Type B pancreatic cell (in vitro differentiated cells): ENCODE measurements at places on chromosomes 7 and 10.

DNA sequence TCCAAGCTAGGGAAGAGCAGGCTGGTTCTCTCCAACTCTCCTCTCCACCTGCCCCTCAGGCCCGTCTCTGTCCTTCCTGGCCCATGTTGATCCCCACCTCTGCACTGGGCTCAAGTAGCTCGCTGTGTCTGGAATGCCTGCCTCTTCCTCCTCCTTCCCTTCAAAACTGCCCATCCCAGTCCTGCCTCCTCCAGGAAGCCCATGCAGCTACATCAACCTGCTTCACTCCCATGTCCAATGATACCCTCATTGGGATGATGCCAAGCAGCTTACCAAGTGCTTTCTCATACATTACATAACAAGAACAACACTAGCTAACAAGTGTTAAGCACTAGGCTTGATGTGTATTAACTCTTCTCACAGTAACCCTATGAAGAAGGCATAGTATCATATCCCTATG is 8.2 kb downstream of the ASB10 start:
- peak; percentile 42 for DNase-seq

DNA sequence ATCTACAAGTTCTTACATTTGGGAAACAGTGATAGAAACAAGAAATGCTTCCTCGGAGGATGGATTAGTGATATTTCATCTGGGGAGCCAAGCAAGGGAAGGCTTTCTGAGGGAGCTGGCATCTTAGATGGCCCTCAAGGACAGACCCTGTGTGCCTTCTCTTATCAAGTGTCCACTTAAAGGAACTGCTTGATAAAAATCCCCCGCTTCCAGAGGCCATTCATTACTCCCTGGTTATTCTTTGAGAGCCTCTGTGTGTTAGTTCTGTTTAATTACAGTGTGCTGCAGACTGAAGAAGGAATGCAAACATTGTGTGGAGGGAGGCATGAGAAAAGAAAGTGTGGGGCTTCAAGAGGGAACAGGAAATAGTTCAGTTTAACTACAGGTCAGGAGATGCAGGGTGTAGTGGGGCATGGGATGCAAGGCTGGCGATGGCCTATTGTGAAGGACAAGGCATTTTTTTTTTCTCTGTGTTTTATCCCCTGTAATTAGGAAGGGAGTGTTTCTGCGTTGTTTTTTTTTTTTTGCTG is 145.4 kb downstream of the SNX10 start:
- DNase-seq, result no peak

GRCh38 chr10:54667136-54667535 is 133.9 kb downstream of the PCDH15 start:
- no peak for DNase-seq

DNA sequence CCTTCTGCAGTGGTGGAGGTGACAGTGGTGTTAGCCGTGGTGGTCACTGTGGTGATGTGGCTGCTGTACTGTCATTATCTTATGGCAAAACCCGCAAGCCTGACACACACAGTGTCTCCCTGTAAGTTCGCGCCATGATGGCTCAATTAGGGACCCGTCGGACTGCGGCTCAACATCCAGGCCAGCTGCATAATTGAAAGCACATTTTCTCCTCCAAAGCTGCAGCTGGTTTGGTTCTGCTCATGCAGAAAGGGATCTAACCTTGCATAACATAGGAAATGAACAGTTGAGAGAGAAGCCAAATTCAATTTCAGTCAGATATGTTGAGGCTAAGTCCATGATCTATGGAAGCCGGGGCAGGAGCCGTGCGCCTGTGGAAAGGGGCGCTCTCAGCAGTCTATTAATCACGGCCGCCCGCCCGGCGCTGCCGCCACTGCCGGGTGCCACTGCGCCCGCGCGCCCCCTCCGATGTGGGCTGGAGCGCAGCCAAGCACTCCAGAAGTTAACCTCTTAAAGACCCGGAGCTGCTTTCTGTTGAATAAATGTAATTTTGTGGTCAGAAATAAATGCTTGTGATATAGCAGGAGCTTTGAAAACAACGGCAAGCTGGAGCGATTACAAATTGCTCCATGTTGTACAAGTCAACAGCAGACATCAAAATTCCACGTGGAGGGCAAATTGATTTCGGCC is 227.7 kb downstream of the CUX1 start:
- DNase-seq, result peak; percentile 76

DNA sequence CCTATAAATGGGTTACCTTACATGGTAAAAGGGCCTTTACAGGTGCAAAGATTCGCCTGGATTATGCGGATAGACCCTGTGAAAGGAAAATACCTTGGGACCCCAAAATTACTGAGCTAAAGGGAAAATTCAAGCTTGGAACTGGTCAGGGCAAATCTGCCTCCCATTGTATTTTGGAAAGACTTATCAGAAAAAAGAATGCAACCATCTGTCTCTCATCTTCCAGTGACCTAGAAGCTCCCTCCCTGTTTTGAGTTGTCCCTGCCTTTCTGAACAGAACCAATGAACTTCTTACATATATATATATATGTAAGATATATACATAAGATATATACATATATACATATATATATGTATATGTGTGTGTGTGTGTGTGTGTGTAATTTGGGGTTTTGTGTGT is 583.8 kb downstream of the CALN1 start:
- no peak for DNase-seq

GRCh38 chr7:147452816-147453215 is 1137.8 kb upstream of the C7orf33 start:
- DNase-seq, result no peak

GRCh38 chr7:98283887-98284222 is 2.4 kb downstream of the BRI3 start:
- no peak for DNase-seq

- DNase-seq, result no peak
Observed at GRCh38 chr7:13774976-13775375, 214.5 kb downstream of the ETV1 start.

DNA sequence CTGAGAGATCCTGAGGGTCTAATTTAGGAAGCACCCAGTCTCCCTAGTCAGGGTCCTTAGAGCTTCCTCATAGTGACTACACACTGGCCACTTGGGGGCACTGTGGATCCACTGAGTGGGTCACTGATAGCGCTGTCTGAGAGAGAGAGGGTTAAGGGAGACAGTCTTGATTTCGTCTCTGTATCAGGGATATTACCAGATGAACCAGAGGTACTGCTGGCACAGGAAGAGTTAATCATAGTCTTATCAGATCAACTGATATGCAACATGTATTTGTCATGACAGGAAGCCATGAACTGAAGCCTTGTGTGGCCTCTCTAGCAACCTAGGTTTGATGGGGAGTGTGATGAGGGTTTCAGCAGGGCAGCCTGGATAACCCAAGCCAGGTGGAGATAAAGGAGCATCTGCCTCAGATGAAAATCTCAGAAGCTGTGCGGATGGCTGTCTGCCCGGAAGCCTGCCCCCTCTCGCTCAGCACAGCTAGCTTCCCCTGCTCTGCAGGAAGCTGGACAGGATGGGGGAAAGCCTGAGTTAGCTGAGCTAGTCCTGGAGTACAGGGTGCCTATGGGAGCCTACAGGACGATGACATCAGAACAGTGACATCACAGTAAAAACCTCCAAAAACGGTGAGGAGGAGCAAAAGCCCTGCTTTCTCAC is 214.0 kb upstream of the PRSS1 start:
- no peak for DNase-seq

GRCh38 chr10:5447056-5447455 is 34.7 kb downstream of the NET1 start:
- no peak for DNase-seq

DNA sequence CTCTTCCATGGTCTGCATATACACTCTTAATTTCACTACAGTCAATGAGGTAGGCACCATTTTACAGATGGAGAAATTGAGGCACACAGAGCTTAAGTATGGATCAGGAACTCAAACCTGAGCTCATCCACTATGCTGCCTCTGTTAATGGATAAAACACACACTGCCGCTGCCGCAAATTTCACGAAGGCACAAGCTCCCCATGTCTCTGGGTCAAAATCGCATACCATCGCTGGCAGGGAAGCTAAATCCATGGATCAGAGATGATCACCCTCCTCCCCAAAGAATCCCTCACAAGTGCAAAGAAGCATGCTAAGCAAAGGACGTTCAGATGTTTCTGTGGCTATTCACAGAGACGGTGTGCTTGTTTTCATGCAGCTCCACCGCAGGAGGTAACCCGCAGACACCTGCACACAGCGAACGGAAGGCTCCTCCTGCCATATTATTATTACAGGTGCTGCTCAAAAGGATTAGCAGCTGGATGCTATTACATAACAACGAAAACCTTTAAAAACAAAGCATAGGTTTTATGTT is 109.3 kb downstream of the UBE2H start:
- no peak for DNase-seq

- DNase-seq, result no peak
Observed at GRCh38 chr7:42181566-42181965, 55.4 kb downstream of the GLI3 start.

DNA sequence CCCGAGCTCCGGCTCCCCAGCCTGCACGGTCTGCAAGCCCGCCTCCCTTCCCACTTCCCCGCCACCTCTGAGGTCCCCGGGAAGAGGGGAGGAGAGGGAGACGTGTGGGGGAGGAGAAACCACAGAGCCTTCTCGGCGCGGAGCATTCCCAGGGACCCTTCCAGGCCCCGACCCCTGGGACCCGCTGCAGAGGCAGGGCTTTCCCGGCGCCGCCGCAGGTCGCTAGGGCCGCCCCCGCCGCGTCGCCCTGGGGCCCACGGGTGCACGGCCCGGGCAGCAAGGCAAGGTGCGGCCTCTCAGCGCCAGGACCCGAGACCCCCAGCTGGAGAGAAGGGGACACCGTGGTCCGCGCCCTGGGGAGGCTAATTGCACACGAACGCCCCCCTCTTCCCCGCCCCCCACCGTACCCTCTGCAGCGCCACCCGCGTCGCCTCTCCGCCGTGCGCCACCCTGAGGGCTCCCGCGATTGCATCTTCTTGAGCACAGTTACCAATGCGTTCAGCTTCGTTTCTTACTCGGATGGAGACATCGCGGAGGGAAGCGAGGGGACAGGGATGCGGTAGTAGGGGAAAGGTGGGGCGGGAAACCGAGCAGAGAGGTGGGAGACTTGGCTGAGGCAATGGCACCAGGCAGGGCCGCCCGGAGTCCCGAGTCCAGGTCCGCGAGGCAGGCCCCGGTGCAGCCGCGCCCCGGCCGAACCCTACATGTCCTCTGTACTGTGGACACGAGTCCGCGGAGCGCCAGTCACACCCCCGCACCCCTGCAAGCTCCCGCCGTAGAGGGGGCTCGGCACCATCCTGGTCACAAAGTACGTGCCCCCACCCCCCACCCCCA is 28.9 kb downstream of the SKIDA1 start:
- peak; percentile 78 for DNase-seq

DNA sequence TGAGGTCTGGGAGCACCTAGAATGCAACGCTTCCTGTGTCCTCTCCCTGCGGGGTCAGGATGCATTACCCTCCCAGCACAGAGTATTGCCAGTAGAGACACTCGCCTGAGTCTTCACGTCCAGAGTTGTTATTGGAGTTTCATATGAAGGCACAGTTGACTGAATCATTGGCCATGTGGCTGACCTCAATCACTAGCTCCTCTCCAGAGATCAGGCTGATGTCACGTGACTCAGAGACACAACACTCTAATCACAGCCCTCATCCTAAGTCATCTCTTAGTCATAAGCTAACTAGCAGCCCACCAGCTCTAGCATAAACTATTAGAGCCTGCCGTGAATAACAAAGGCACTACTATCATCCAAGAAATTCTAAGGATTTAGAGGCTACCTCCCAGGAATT is 107.8 kb downstream of the HECW1 start:
- DNase-seq, result no peak

GRCh38 chr10:126646110-126646509 is 24.4 kb downstream of the C10orf90 start:
- DNase-seq, result no peak

- DNase-seq, result no peak
Observed at GRCh38 chr10:34906067-34906965, 91.2 kb upstream of the PARD3 start.

DNA sequence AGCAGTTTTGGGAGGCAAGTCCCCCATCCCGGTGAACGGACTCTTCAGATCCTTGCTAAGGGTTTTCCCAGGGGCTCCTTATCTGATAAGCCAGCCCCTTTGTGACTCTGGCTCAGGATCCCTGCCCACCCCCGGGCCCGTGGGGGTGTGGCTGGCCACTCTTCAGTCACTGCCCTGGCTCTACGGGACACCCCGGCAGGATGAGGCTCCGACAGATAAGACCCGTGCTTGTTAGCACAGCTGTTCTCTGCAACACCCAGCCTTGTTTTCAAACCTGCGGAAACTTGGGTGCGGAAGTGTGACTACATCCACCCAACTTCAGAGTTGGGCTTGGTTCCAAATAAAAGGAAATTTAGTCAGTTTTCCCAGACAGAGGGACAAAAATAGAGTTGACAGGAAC is 66.7 kb upstream of the PODXL start:
- DNase-seq, result no peak

DNA sequence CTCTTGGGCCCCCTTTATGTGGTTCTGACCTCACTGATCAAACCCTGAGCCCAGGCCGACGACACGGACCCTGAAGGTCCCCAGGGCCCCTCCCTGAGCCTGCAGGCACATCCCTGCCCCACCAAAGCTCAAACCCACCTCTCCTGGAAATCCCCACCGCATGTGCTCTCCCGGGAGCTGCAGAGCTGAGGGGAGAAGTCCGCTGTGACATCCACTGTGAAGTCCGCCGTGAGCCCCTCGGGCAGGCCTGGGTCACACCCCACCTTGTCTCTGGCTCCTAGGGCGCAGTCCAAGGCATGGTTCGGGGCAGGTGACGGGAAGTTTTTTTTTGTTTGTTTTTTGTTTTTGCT is 100.2 kb downstream of the MICALL2 start:
- no peak for DNase-seq

- DNase-seq, result no peak
Observed at GRCh38 chr10:73110345-73110849, at the start of gene NUDT13. TSS of gene NUDT13 (plus strand) at chr10:73110455. CDS start at chr10:73114366, 3,911 bp downstream.

- DNase-seq, result no peak
Observed at GRCh38 chr7:17274551-17275245, 23.8 kb upstream of the AHR start.

DNA sequence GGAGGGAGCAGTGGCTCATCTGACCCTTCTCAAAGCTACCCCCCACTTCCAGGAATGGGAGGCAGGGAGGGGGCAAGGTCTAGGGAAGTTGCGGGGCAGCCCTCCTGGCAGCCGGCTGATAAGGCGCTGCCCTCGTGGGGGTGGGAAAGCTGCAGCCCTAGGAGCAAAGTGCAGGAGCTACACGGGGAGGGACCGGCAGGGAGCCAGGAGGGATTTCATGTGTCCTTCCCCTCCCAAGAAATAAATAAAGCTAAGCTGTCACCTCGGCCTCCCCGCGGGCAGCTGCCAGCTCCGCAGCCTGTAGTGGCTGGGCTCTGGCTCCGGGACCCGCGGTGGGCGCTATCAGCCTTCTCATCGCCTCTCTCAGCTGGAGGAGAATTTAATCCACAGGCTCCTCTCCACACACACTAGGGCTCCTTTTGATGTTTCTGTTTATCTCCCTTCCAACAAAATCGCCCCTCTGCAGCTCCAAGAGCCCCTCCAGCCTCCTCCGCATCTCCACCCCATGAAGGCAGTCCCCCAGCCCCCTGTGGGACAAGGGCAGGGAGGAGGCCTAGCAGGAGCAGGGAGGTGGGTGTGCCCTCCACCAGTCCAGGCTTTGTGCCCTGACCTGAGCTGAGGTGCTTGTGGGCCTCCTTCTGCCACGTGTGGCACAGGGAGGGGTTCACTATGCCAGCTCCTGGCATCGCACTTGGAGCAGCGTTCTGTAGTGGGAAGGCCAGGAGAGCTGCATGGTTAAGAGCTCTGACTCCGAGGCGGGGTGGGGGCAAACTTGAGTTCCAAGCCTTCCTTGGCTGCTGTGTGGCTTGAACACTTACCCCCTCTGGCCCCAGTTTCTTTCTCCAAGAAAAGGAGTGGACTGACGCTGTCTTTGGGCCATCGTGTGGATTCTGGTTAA is 80.5 kb downstream of the C10orf105 start:
- DNase-seq, result no peak
